ENCODE measurements at places on chromosomes 5 and 9.

- DNase-seq = no peak
These were observed 42.0 kb downstream of the WNK2 start for GRCh38 chr9:93225892-93226291.

GRCh38 chr9:125409217-125409636, 147.6 kb downstream of the GAPVD1 start:
- no peak for DNase-seq

- no peak for DNase-seq
These were observed 345.4 kb upstream of the MEF2C start for GRCh38 chr5:89228355-89228754.

DNA sequence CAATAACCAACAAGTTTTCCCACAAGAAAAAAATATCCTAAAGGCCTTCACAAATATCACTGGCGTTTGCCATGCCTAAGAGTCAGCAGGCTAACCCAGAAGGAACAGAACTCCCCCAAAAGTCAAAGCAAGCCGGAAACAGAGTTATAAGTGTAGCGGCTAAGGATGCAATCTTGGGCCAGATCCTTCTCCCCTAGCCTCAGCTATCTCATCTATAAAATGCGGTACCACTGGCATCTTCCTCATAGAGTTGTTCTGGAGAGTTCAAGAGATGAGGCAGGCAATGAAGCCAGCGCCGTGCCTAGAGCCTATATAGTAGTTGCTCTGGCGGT, 632 bp downstream of the DPM2 start:
- no peak for DNase-seq

DNA sequence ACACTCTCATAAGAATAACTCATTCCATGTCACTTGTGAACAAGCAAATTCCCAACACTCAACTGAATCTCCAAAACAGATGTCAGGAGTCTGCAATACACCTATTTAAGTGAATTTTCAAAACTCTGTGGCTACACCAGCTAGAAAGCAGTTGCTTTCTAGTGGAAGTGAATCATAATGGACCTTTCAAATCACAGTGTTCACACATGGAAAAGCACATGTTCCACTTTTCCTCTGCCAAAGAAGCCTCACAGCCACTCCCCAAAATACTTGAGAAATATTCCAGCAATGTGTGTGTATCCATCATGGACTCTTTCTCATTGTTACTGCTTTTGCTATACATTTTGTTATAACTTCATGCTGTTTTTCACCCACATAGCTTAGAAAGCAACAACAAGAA, 17.4 kb downstream of the MARCHF3 start:
- DNase-seq = no peak

DNA sequence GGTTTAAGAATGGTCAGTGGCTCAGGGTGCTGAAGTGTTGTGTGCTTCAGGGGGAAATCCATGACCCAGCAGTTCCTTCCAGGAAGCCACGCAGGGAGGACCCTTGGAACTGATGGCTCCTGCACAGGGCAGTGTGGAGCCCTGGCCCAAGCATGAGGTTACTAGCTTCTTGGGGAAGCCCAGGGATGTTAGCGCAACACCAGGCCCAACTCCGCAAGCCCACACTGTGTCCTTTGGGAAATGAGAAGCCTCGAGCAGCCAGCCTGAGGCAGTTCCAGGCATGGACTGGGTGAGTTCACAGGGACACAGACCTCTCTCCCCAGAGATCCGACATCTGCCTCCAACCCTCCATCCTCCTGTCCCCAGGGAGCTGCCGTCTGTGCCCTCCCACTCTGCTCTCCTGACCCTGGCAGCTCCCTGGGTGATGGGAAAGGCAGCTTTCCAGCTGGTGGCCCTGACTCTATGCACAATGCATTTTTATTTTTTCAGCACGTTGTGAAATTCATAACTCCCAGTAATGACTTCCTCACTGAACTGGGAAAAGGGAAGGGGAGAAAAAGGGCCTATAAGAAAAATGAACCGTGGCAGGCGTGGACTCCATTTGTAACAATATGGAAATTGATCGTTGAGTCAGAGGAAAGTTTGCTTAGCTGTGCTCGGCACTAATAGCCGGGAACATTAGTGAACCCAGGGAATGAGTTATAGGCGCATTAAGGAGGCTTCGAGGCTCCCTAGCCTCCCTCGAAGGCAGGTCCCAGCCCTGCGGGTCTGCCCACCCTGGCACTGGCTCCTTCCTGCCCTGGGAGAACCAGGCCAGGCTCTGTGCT, 34.1 kb downstream of the LMX1B start:
- no peak for DNase-seq

DNA sequence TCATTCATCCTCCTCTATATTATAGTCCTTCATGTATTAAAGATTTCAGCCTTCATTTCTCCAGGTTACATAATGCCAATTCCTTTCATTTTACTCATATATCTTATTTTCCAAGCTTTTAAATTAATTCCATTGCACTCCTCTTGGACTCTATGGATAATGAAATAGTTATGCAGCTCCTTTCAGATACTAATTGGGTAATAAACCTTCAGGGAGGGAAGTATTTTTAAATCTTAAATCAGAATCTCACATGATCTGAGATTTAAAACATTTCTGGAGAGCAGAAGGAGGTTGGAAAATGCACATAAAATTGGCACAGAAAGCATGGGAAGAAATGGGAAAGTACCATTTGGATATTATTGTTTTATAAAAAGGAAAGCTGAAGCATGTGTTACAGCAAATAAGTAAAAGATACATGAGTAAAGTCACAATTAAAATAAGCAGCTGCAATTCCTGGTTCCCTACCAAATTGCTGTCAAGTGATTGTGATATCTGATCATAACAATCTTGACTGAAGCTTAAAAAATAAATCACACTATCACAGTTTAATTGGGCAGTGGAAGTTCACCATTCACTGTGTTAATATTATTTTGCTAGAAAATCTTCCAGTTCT, 257.9 kb upstream of the NREP start:
- DNase-seq = no peak

DNA sequence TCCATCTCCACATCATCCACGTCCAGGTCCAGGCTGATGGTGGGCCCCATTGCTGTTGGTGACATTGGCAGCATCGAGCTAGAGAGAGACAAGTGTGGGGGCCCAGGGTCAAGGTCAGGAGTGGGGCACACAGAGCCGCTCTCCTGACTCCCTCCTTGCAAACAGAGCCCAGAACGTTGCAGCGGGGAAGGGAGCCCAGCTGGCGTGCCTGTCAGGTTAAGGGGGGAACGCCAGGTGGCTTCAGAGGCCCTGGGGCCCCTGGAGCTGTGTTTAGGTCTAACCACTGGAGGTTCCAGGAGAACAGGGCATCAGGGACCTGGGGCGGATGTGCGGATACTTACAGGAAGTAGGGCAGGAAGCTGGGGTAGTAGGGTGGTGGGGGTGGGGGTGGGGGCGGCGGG, 7.5 kb downstream of the RNF44 start:
- DNase-seq = no peak

DNA sequence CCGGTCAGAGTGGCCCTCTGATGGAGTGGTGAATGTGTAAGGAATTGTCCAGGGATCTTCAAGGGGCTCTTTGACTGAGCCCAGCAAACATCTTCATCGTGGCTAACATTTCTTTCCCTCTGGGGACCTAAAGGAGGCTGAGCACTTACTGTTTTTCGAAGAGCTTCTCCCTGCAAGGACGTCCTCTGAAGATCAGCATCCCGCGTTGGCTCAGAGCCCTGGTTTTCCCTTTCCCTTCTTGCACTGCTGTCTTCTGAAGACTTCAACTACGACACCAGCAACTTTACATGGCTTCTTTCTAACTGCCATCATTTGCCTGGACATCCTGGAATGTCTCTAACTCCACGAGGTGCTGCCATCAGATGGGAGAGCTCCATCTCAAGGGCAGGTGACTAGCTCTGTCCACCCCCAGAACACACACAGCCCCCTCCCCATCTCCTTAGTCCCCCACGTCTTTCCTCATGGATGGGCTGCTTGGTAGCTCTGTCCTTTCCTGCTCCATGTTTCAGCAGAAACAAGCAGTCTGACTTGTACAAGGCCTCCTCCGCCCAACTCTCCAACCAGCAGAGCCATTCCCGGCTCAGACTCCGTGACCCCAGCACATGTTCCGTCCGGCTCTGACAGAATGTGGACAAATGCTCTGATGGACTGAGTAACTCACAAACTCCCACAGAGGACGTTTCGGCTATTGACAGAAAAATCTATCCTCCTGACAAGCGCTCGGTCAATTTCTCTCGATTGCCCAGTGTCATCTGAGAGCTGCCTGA, 17.1 kb downstream of the SHB start:
- DNase-seq = no peak

- DNase-seq = no peak
These were observed 62.7 kb upstream of the MEGF10 start for GRCh38 chr5:127227881-127228280.

- no peak for DNase-seq
These were observed 286.1 kb downstream of the PBX3 start for GRCh38 chr9:126033318-126033717.

- DNase-seq = no peak
These were observed 359.3 kb downstream of the SH3GL2 start for GRCh38 chr9:17938035-17938655.

DNA sequence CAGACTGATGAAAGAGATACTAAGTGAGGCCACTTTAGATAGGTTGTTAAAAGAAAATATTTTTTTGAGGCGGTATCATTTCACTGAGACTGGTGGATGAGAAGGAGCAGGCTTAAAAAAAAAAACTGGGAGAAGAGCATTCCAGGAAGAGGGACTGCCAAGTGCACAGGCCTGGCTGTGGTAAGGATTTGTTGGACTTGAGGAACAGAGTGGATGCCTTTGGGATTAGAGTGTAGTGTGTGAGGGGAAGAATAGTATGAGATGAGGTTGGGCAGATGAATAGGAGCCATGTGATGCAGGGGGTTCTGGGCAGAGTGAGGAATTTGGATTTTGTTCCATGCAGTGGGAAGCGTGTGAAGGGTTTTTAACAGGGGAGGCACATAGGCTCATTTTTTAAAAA, 57.9 kb downstream of the PBX3 start:
- no peak for DNase-seq

- DNase-seq = no peak
These were observed 78.8 kb downstream of the ADAMTS2 start for GRCh38 chr5:179266291-179267070.

DNA sequence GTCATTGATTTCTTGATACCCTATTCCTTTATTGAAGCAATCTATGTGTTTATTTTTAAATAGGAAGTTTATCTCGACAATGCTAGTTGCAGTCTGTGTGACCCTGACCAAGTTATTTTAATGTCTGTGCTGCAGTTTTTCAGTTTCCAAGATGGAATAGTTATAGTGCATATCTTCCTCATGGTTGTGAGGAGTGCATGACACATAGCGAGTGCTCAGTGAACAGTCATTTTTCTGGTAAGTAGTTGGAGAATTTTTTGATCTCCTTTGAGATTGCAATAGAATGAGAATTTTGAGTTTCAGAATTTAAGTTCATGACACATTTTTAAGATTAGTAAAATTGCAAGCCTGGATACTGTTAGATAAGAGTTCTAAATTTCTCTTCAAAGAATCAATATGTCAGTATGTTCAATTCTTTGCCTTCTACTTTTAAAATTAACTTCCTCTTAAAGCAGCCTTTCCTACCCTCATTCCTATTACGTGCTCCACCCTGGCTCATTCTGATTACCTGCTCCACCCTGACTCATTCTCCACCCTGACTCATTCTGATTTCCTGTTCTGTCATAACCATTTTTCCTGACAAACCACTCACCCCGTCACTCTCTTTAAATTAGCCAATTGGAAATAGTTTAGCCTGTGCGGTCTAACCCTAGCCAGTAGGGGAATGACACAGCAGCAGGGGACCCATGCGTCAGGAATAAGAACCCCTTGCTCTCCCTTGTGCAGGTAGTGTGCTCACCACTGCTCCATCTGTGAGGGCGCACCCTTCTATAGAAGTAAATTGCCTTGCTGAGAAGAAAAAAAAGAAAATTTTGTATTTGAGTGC, 30.7 kb downstream of the SPIN1 start:
- DNase-seq = no peak

DNA sequence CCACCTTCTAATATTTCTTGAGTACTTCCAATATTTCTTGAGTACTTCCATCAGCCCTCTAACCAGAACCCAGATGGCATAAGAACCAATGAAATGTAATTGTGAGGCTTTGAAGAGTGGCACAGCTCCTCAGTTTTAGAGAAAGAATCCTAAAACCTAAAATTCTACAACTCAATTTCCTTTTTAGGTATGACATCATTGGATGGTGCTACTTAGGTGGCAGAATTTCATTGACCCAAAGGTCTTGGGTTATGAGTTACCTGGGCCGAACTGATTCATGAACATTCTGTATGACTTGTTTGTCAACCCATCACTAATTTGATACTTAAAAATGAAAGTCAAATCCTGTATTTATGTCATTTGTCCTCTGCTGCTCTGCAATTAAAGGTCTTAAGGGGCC, 13.1 kb downstream of the HMGCS1 start:
- no peak for DNase-seq
